Lower leg skin (tissue), 4 donors: ENCODE measurements at places on chromosomes 4 and X. TPM values are rescaled to one million over a fixed set of nuclear protein-coding genes. Genes with fewer than 3 reads are reported as not detected.

DNA sequence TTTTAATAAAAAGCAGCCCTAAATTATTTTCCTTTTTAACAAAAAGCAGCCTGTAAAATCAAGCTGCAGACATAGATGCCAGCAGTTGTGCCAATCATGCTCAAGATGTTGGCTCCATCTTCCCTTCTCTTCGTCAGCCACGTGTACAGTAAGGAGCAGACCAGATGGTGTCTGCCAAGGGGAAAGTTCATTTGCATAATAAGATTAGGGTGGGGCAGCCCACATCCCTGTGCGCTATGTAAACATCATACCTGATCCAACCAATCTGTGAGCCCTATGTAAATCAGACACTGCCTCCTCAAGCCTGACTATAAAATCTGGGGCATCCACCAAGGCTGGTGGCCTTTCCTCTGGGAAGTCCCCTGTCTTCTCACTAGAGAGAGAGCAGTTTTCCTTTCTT, 23.1 kb upstream of the C1GALT1C1 start:
- no peak for DNase-seq

- DNase-seq: no peak
Measured at GRCh38 chr4:174539571-174539970, 17.3 kb upstream of the HPGD start.

GRCh38 chr4:146269228-146269653, 54.9 kb downstream of the REELD1 start:
- DNase-seq: no peak

SLC6A14 gene
- 11.0 TPM for total RNA-seq
